Activated CD4-positive, alpha-beta T cell treated with anti-CD3 and anti-CD28 coated beads, Interleukin-2, amount 10 ng/mL, durations not matched to agents 24 days and 14 days (primary cell): ENCODE measurements at places on chromosomes 13 and 19. TPM values are rescaled to one million over a fixed set of nuclear protein-coding genes. Genes with fewer than 3 reads are reported as not detected.

Gene NMRK2
- not detected in 2 replicates for total RNA-seq

Gene C13orf42
- not detected in 2 replicates for total RNA-seq

- no peak for DNase-seq
- peaks cover 8% of the 10 kb centered on the region for H3K4me1 ChIP-seq
- H3K27ac ChIP-seq, result no peak overlapping the region
- no peaks in the 10 kb centered on the region for H3K36me3 ChIP-seq
- no peak overlapping the region for H3K4me3 ChIP-seq
Observed at GRCh38 chr13:50168786-50169185, 153.5 kb downstream of the KCNRG start.

- H3K4me3 ChIP-seq, result no peak overlapping the region
- DNase-seq, result no peak
- H3K4me1 ChIP-seq, result no peaks in the 10 kb centered on the region
- no peak overlapping the region for H3K27ac ChIP-seq
- H3K36me3 ChIP-seq, result no peaks in the 10 kb centered on the region
Observed at GRCh38 chr13:76711550-76712182, 174.5 kb downstream of the KCTD12 start.

DNA sequence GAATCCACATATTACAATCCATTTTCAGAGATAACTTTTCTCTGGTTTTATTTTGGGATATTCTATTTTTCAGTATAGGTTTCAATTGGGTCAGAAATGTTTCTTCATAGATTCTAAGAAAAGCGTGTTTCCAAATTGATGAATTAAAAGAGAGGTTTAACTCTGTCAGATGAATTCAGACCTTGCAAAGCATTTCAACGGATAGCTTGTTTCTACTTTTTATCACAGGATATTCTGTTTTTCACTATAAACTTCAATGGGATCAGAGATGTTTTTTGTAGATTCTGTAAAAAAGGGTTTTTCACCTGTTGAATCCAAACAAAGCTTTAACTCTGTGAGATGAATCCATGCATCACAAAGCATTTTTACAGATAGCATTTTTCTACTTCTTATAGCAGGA, 1498.1 kb downstream of the UQCRFS1 start:
- H3K4me1 ChIP-seq, result no peaks in the 10 kb centered on the region
- H3K4me3 ChIP-seq, result no peak overlapping the region
- DNase-seq, result no peak
- no peaks in the 10 kb centered on the region for H3K27me3 ChIP-seq

DNA sequence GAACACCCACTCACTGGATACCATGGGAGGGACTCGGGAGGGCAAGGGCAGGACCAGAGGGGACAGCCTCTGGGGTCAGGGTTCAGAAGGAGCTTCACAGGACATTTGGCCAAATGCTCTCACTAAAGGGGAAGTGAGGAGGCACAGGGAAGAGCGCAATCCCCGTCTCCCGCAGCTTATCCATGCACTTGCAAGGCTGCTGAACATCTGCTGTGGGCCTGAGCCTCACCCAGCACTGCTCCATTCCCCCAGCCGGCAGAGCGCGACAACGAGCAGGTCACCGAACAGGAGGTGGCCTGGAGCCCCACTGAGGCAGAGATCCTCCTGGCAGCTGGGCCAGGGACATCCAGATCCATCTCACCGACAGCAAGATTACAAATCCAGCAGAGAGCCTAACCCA, 23.3 kb downstream of the ELAVL1 start:
- no peak overlapping the region for H3K4me3 ChIP-seq
- peaks cover 30% of the 10 kb centered on the region for H3K36me3 ChIP-seq
- H3K4me1 ChIP-seq, result peaks cover 3% of the 10 kb centered on the region
- H3K27ac ChIP-seq, result no peak overlapping the region

DNA sequence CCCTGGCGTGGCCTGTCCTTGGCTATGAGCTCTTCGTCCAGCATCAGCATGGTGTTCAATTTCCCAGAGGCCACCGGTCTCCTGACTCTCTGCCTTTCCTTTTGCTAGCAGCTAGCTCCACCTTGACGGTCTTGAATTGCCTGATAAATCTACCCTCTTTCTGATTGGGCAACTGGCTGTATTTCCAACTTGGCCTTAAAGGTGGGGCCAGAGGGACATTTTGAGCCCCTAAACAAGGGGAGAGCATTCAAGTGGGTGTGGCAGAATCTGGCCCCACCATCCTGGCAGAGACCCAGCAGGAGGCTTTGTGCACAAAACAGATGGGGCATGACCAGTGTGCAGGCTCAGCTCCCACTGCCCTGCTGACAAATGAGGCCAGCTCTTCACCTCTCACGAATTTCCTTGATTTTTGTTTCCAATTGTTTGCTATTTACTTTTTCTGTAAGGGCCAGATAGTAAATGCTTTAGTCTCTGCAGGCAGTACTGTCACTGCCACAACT, 148.9 kb upstream of the VSTM2B start:
- H3K27ac ChIP-seq, result no peak overlapping the region
- H3K27me3 ChIP-seq, result peaks cover 16% of the 10 kb centered on the region
- no peak overlapping the region for H3K4me3 ChIP-seq
- H3K36me3 ChIP-seq, result no peaks in the 10 kb centered on the region
- no peak for DNase-seq
- H3K4me1 ChIP-seq, result no peaks in the 10 kb centered on the region

GRCh38 chr19:35341565-35342225, 6.0 kb upstream of the FFAR1 start:
- H3K27ac ChIP-seq, result peak overlapping the region; percentile 25
- no peaks in the 10 kb centered on the region for H3K36me3 ChIP-seq
- H3K27me3 ChIP-seq, result peaks cover 12% of the 10 kb centered on the region
- peaks cover 18% of the 10 kb centered on the region for H3K4me1 ChIP-seq

GRCh38 chr19:18156841-18157464, 4.0 kb downstream of the PIK3R2 start:
- DNase-seq, result no peak
- no peak overlapping the region for H3K4me3 ChIP-seq
- peaks cover 11% of the 10 kb centered on the region for H3K36me3 ChIP-seq
- H3K27me3 ChIP-seq, result no peaks in the 10 kb centered on the region
- H3K27ac ChIP-seq, result no peak overlapping the region

- H3K27ac ChIP-seq, result no peak overlapping the region
- H3K36me3 ChIP-seq, result no peaks in the 10 kb centered on the region
- peaks cover 9% of the 10 kb centered on the region for H3K27me3 ChIP-seq
- no peak for DNase-seq
- no peaks in the 10 kb centered on the region for H3K4me1 ChIP-seq
Observed at GRCh38 chr13:21717817-21718216, 46.9 kb downstream of the FGF9 start.
